Stimulated activated CD4-positive, alpha-beta T cell treated with anti-CD3 and anti-CD28 coated beads, TNF-alpha, amount 100 ng/mL, for 24 hours (primary cell): ENCODE measurements at places on chromosomes 5 and 9.

DNA sequence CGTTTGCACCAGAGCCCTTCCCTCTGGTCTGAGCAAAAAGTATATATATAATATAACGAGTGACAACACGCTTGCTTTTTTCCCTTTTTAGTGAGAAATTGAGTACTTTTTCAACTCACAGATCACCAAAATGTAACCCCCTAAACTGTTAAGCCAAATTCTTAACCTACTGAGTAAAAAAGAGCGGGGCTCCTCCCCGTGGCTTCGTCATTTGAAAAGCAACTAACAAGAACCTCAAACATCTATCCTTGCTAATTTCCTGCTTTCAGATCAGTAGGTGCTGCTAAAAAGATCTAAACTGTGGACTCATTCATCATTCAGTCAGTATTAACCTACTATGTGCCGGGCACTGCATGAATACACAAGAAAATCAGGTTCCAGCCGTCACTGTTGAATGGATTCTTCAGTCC lies 1.0 kb upstream of the PTBP3 start:
- peak; percentile 46 for DNase-seq

DNA sequence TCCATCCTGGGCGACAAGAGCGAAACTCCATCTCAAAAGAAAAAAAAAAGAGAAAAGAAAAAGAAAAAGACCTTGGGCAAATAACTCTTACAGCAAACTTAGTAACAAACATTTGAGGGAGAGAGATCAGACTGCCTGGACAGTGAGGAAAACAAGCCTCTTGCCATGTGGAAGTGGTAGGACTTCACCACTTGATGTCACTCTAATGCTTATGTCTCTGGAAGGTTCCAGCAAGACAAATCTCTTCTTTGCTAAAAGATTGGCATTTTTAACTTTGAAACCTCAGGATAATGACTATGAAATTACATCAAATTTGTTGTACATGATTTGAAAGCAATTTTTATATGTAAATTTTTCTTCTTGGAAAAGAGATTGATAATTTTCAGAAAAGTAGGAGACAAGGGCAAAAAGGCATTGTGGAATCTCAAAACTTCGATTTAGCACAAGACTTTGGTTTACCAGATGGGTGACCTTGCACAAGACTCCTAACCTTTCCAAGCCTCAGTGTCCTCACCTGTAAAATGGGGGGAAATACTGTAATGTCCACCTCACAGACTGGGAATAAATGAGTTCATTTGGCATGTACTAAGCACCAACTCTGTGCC lies 5.4 kb downstream of the ACTL7B start:
- no peak for DNase-seq

DNA sequence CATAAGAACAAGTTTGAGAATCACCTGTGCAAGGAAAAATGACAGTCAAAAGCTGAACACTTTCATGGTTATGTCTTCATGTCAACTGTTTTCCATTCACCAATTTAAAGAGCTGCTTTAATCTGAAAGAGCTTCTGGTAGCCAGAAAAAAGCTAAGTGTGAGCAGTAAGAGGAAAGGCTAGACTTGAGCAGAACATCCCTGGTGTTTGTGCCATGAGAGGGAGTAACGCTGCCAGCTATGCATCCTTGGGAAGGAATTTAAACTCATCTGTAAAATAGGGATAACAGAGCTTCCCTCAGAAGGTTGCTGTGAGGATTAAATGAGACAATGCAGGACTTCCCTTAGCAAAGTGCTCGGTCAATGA lies 193.7 kb downstream of the MAPKAP1 start:
- DNase-seq, result no peak

- no peak for DNase-seq
Measured at GRCh38 chr9:3700772-3701171, 175.0 kb upstream of the RFX3 start.

DNA sequence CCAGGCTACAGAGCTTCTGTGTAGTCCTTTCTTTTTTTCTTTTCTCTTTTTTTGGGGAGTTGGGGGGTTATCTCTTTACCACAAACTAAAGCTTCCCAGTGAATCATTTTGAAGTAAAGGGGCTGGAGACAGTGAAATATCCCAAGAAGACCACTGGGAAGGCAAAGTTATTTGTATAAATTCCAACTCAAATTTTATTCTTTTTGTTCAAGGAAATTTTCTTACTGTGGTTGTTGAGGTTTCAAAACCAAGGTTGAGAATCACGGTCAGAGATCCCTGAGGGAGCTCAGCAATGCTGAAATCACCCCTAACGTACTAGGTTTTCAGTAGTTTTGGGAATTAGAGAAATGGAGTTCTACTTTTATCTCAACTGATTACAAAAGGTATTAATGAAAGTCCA lies 175.7 kb downstream of the ARHGEF28 start:
- no peak for DNase-seq

DNA sequence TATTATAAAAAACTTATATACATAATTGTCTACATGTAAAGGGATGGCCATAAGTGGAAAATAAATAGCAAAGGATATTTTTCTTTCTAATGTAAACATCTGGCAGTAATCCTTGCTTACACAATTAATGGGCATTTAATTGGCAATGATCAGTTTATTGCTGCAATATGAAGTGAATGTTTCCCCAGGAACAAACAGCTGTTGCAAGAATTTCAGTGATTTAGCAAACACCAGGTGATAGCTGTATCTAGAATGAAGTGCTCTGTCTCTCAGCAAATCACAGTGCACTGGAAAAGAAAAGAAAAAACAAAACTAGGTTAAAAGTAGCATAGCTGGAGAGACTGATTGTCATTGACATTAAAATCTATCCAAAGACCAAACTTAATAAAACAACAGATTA lies 594.5 kb upstream of the ARRDC3 start:
- no peak for DNase-seq

DNA sequence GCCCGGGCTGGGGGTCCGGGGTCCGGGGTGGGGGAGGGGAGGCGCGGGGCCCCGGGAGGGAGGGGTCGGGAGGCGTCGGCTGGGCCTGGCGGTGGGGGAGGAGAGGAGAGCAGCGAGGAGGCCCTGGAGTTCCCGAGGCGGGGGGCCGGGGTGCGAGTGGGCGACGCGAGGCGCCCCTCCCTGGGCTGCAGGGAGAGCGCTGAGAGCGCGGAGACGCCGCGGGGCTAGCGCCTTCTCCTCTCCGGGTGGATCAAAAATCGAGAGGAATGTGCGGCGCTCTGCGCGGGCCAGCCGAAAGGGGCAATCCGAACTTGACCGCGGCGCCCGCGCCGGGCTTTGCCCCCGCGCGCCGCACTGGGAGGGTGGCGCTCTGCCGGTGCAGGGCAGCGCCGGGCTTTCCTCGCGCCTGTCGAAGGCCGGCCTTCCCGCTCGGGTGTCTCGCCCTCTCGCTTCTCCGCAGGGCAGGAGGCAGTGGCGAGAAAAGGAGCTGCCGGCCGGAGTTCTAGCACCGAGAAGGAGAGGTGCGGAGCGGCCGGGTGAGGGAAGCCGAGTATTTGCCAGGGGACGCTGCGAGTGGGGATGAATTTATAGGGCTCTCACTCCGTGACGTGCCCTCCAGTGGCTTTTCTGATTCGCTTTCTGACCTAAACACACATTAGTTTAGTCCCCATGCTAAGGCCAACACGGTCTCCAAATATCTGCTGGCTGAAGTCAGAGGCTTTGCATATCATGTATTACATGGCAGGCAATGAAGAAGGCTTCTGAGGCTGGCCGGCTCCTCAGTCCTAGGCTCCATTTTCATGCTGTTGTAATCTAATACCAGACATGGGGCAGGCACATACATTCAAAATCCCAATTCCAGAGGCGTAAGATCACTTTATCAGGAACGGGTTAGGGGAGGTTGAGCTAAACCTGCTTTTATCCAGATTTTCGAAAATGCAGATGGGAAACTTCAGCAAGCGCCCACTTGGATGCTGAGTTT lies 503 bp upstream of the GDNF start:
- DNase-seq, result no peak

GRCh38 chr5:74655206-74655605 lies 14.7 kb upstream of the ENC1 start:
- no peak for DNase-seq

GRCh38 chr9:1941989-1942388 lies 73.2 kb upstream of the SMARCA2 start:
- no peak for DNase-seq
